ENCODE measurements at places on chromosomes 7 and 10.

- peak; percentile 53 for DNase-seq
Observed at GRCh38 chr7:128920913-128921582, 10.5 kb upstream of the KCP start.

DNA sequence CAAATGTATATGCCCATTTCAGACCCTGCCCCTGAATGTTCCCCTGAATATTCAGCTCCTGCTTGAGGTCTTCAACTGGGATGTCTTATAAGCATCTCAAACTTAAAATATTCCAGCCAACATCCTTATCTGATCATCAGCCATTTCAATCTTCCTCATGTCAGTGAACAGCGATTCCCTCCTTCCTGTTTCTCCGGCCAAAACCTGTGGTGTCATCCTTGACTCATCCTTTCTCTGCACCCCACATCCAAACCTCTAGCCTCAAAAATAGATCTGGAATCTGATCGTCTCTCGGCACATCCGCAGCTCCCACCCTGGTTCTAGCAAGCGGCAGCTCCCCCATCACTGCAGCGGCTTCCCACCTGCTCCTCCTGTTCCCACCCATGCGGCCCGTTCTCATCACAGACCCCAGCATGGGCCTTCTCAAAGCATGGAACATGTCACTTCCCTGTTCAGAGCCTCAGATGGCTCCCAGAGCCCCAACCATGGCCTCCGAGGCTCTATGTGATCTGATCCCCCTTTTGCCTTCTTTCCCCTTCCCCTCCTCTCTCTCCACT is 165.7 kb downstream of the HECW1 start:
- DNase-seq = no peak

- DNase-seq = no peak
Observed at GRCh38 chr7:88759230-88760135, at the start of gene ZNF804B. TSS of gene ZNF804B (plus strand) at chr7:88759700. CDS start at chr7:88759977, 277 bp downstream.

GRCh38 chr10:8035641-8036470 is 18.6 kb upstream of the GATA3 start:
- DNase-seq = no peak
